ENCODE measurements at places on chromosomes 5 and 9.
A peak's percentile ranks its signal among the peaks of the same experiment; 100 is the strongest.

GRCh38 chr9:89558948-89559347 is 45.9 kb upstream of the GADD45G start:
- DNase-seq = no peak

GRCh38 chr5:147188200-147189108 is 46.4 kb upstream of the STK32A start:
- DNase-seq = peak; percentile 56

DNA sequence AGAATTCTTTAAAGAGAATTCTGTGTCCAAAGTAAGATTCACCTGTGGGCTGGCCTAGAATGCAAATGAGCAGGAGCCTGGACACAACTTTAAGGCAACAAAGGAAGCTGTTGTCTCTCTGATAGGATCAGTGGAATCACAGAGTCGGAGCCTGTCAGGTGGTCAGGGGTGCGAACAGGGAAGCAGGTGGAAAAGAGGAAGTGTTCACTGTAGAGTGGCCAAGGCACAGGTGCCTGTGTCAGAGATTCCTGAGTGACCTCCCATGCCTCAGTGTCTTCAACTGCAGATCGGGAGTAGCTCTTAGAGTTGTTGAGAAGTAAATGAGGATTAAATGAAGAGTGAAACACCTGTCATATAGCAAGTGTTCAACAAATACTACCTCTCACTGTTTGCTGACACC is 48.8 kb downstream of the ZNF366 start:
- no peak for DNase-seq

DNA sequence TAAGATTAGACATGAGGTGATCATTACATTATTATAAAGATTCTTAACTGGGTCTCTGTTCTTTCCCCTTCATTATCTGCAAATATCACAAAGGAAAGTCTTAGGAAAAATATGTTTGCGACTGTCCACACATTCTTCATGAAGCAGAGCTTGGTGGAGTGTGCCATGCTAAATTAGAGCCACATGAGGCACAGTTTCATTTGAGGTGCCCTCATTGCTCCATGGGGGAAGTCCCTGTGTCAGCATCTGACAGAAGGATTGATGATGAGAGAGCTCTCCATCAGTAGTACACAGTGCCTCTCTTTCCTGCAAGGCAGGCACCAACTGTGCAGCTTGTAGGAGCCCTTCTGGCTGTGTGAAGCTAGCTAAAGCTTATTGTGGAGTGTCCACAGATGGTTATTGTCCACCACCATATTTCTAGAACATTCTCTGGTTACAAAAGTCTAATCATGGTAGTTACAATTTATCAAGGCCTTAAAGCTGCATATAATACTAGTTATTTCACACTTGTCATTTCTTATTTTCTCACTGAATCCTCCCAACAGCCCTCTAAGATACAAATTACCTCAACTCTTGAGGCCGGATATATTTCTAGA is 63.9 kb downstream of the C9orf152 start:
- DNase-seq = no peak

- DNase-seq = no peak
Measured at GRCh38 chr5:167440846-167441245, 850.6 kb upstream of the WWC1 start.
